ENCODE measurements at places on chromosomes 13 and 19. TPM values are rescaled to one million over a fixed set of nuclear protein-coding genes. Genes with fewer than 3 reads are reported as not detected.

- DNase-seq: peak; percentile 83
Measured at GRCh38 chr13:36919833-36920615, at the start of gene SMAD9. Gene SMAD9, minus strand, starts transcription at chr13:36920238. Its CDS starts 40,549 bp downstream, at chr13:36879689.

- no peak for DNase-seq
Measured at GRCh38 chr13:25575562-25575961, 203.8 kb downstream of the ATP8A2 start.

- no peak for DNase-seq
Measured at GRCh38 chr19:31232180-31232579, 117.1 kb downstream of the TSHZ3 start.

TPRX2 gene
- total RNA-seq: not detected

ZNF813 gene
- 1.8 TPM for total RNA-seq

NLRP9 gene
- not detected for total RNA-seq

GRCh38 chr13:76651286-76651685, 234.9 kb downstream of the KCTD12 start:
- no peak for DNase-seq

DNA sequence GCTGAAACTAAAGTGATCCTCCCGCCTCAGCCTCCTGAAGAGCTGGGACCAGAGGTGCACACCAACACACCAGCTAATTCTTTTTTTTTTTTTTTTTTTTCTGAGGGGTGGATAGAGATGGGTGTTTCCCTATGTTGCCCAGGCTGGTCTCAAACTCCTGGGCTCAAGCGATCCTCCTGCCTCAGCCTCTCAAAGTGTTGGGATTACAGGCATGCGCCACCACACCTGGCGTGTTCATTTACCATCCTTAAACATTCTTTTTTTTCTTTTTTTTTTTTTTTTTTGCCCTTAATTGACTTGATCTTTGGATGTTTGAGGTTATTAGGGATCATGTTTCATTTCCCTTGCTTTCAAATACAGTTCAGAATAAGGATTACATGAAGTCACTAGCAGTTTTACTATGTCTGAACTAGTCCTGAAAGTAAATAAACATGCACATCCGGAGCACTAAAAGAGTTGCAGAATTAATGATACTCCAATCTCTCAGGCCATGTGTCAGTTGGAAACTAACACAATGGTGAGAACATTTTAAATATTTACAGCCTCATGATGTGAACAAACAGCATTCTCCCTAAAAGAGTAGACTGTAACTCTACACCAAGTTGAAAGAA, 10.2 kb downstream of the UTP14C start:
- no peak for DNase-seq

GRCh38 chr13:74695021-74695800, 561.0 kb upstream of the KLF12 start:
- no peak for DNase-seq

- no peak for DNase-seq
Measured at GRCh38 chr13:44692173-44692713, 116.1 kb upstream of the TSC22D1 start.

KIR3DL2 gene
- not detected for total RNA-seq

APC2 gene
- 0.22 TPM for total RNA-seq

DNA sequence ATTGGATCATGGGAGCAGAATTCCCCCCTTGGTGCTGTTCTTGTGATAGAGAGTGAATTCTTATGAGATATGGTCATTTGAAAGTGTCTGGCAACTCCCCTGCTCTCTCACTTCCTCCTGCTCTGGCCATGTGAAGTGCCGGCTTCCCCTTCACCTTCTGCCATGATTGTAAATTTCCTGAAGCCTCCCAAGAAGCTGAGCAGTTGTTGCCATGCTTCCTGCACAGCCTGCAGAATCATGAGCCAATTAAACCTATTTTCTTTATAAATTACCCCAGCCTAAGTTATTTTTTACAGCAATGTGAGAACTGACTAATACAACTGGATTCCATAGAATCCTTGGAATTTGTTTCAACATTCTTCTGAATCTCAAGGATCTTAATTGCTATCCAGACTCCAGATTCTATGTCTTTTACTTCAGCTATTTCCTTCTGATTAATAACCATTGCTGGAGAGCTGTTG, 328.1 kb downstream of the SLITRK5 start:
- no peak for DNase-seq

DNA sequence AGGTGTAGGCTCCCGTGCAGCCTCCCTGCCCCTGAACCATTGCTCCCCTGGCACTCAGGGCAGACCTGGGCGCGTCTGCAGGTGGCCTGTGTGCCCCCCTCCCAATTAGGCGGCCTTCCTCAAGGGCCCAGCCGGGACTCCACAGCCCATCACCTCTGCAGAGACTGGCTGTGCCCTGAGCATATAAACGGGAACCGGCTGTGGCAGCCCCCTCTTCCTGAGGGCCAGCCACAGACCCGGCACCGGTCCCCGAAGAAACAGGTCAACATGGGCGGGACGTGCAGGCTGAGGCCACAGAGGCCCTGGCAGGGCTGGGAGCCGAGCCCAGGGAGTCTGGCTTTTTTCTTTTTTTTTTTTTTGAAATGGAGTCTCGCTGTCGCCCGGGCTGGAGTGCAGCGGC, 12.0 kb downstream of the PIAS4 start:
- DNase-seq: no peak

DNA sequence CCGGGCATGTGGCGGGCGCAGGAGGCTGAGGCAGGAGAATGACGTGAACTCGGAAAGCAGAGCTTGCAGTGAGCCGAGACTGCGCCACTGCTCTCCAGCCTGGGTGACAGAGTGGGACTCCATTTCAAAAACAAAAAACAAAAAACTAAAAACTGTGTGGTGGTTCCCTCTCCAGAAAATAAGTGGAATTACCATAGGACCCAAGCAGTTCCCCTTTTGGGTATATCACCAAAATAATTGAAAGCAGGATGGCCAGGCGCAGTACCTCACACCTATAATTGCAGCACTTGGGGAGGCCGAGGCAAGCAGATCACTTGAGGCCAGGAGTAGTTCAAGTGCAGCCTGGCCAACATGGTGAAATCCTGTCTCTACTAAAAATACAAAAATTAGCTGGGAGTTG, 15.7 kb upstream of the LDLR start:
- DNase-seq: no peak

NCR1 gene
- 0.30 TPM for total RNA-seq

CNFN gene
- total RNA-seq: 0.49 TPM

DNA sequence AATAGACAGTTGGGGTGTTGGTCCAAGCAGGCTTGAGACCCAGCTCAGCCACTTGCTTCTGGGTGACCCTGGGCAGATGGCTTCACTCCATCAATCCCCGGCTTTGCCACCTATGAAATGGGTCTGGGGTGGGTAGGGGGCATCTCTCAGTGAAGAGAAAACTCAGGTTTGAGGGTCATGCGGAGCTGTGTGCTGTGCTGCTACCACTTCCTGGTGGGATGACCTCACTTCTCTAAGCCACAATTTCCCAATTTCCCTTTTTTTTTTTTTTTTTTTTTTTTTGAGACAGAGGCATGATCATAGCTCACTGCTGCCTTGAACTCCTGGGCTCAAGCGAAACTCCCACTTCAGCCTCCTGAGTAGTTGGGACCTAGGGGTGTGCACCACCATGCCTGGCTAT, 4.6 kb upstream of the PLAUR start:
- DNase-seq: no peak

DNA sequence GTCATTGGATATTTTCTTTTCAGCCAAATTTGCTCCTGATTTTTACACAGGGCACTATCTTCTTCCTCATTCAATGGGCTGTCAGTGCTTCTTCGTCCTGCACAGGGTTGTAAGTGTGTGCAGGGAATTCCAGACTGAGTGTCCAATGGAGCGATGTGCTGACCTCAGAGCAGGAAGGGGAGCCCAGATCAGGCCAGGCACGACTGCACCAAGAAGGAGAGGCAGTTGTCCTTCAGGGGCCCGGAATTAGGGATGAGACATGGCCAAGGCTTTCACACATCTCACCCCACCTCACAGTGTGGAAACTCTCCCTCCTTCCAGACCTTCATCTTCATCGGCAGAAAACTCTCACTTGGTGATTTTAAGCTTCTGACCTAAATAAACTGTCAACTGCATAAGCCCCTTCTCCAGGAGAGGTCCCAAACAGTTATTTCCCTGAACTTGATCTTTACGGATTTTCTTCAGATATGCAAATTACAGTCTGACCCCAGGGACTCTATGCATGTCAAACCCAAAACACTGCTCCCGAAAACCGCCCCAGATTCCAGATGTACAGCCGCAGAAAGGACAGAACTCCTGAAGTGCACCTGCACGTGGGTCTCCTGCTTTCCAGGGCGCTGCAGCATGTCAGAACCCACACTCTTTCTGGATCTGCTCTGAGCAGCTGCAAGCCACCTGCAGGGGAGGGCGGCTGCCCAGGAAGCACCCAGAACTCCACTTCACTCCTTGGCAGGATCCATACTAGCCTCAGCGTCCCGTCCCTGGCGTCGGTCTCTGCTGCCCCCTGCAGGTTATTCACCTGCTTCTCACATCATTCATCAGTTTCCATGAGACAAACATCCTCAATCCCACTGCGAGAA, 625 bp upstream of the ZNF20 start:
- peak; percentile 88 for DNase-seq

MAB21L1 gene
- total RNA-seq: 0.47 TPM

GRIN2D gene
- 0.30 TPM for total RNA-seq

GRCh38 chr13:24716446-24716845, 36.2 kb downstream of the ATP12A start:
- DNase-seq: no peak

GAPDHS gene
- not detected for total RNA-seq

SH2D3A gene
- 0.14 TPM for total RNA-seq

DNA sequence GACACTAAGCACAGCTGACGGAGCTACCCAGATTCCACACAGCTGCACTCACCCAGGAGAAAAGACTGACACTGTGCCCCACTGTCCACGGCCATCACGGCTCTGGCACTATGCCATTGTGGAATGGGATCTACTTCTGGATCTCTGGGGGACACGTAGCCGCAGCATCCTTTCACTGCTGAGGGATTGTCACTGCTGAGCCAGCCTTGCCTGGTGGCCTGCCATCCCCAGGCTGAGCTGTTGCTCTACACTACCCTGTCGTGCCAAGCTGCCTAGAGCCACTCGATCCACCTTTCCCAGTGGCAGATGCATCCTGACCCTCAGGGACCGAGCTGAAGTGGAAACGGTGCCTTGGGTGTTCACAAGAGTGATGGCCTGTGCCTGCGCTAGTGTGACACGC, 5.0 kb upstream of the LILRB5 start:
- DNase-seq: no peak

DNA sequence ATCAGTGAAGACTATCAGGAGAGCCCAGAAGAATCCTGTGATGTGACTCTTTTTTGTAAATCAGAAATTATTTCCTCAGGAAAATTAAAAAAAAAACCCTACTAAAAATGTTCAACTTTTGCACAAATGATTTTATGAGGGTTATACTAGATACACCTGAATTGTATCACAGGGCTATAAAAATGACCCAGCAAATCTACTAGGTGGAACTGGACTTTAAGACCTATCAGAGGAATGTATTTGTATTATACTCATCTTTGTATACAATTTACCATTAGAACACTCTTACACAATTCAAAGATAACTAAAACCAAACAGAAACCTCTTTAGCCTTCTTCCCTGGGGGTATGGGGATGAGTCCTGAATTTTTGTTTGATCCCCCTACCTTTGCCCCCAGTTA, 7.2 kb downstream of the FBXL3 start:
- DNase-seq: no peak

FGF22 gene
- total RNA-seq: not detected

GRCh38 chr13:43375797-43376465, 352.5 kb downstream of the DNAJC15 start:
- DNase-seq: no peak

TDRD3 gene
- total RNA-seq: 46.6 TPM

DNA sequence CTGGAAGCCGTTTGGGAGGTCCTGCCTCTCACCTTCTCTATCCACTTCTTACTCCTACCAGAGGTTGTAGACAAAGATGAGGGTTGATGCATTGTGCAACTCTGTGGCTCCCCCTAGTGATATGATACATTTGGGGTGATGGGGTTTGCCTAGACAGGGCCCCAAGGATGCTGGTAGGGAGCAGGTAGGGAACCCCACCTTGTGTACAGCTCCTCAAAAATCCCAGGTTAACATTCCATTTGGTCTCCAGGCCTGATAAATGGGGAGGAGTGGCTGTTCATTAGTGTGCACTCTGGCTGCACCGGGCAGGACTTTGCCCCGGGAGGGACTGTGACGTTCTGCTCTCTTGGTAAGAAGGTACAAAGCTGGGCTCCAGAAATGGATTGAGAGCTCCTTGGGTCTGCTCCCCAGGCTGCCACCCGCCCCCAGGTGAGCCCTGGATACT, 19.2 kb downstream of the SIGLEC8 start:
- no peak for DNase-seq

DNA sequence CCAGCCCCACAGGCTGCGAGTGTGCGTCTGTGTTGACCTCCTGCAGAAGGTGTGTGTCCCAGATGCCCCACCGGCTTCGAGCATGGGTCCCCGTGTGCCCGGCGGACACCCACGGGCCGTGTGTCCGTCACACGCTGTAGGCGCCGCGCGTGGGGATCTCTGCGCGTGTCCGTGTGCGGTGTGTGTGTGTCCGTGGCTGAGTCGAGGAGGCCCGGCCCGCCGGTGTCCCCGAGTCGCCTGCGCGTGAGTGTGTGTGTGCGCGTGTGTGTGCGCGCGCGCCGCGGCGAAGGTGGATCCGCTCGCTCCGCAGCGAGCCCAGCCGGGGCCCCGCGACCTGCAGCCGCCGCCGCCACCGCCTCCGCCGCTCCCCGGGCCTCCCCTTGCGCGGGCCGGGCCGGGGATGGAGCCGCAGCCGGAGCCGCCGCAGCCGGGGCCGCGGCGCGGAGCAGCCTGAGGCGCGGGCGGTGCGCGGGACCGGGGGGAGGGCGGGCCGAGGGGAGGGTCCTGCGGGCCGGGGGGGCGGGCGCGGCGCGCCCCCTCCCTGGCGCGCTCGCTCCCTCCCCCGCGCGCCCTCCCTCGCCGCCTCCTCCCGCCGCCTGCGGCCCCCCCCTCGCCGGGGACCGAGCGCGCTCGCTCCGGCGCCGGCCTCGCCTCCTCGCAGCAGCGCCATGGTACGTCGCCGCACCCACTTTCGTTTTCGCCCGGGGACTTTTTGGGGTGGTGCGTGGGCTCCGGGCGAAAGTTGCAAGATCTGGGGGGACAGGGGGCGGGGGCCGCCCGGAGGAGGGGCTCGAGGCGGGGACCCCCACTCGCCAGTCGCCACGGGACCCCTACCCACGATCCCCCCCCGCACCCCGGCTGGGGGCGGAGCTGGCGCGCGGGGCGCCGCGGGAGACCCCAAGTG, 7.1 kb upstream of the NFIC start:
- DNase-seq: peak; percentile 78

GRCh38 chr19:2252797-2253105, 3.5 kb downstream of the JSRP1 start:
- DNase-seq: no peak

GRCh38 chr13:114164053-114164452, 15.0 kb upstream of the CFAP97D2 start:
- no peak for DNase-seq

NPAS1 gene
- total RNA-seq: not detected

ADPRHL1 gene
- 484 TPM for total RNA-seq

LACC1 gene
- 2.3 TPM for total RNA-seq

CEACAM7 gene
- total RNA-seq: 0.16 TPM

- DNase-seq: no peak
Measured at GRCh38 chr13:43877326-43877725, 2.2 kb downstream of the CCDC122 start.
